ENCODE measurements at places on chromosomes 5 and 9.

- no peak for DNase-seq
Measured at GRCh38 chr5:175797521-175798038, 73.8 kb upstream of the CPLX2 start.

GRCh38 chr9:8329561-8330283, 530.1 kb upstream of the DMAC1 start:
- DNase-seq = no peak

- no peak for DNase-seq
Measured at GRCh38 chr9:33517373-33517772, 6.7 kb upstream of the ANKRD18B start.

DNA sequence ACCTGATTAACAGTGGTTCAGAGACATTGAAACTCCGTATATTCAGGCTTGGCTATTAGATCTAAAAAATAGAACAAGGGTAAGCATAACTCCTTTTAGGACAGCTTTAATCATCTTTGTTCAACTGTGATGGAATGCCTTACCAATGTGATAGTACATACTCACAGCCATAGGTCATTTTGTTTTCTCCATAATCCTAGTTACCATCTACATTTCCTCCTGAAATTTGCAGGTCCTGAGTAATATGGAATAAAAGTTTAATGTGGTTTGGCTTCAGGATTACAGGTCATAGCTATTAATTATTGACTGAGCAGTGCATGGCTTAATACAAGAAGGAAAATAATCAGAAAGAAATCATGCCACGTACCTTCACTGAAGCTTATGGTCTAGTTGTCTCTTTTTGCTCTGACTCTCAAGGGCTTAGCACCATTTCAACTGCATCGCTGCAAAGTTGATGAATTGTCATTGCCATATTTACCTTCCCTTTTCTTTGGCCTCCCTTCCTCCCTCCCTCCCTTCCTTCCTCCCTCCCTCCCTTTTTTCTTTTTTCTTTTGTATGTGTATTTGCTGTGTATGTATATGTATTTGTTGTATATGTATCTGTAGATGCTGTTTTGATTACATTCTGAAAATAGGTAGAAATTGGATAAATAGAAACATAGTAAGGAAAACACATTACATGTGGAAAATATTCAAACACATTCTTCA, 250.9 kb upstream of the ZNF608 start:
- no peak for DNase-seq

DNA sequence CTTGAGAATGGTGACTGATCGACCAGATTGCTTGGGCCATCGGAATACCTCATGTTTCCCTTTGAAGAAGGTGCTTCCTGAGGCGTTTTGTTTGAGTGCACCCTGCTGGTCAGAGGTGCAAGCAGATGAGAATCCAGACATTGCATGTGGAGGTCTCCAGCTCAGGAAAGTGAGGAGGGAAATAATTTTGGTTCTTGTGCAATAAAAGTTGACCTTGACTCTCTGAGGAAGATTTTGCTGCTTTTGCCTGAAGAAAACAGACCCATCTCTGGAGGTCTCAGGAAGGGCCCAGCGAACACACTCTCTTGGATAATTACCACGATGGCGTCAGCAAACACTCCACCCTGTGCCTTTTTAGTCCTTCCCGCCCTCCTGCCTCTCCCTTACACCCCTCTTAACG, 69.7 kb downstream of the GRAMD2B start:
- no peak for DNase-seq

GRCh38 chr5:50968356-50969149, 302.1 kb downstream of the PARP8 start:
- DNase-seq = no peak

GRCh38 chr9:26125693-26126092, 447.4 kb upstream of the TUSC1 start:
- no peak for DNase-seq
